NCI-H1092 (cell line): ENCODE measurements at places on chromosomes 4 and X.

DNA sequence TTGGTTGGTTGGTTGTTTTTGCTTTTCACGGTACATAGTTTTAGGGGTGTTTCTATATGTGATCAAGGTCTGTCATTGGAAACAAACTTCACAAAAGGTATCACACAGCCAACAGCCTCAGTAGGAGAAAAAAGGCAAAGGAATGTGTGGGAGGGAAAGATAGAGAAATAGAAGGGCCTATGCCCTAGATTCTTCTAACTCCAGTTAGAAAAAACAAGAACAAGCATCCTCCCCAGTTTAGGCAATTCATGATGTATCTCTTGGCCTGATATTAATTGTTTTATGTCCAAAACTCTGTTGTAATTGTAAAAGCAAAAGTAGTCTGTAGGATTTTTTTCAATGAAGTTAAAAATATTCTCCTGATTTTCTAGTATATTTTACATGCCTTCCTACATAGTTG, 192.4 kb upstream of the EDNRA start:
- no peak for DNase-seq

DNA sequence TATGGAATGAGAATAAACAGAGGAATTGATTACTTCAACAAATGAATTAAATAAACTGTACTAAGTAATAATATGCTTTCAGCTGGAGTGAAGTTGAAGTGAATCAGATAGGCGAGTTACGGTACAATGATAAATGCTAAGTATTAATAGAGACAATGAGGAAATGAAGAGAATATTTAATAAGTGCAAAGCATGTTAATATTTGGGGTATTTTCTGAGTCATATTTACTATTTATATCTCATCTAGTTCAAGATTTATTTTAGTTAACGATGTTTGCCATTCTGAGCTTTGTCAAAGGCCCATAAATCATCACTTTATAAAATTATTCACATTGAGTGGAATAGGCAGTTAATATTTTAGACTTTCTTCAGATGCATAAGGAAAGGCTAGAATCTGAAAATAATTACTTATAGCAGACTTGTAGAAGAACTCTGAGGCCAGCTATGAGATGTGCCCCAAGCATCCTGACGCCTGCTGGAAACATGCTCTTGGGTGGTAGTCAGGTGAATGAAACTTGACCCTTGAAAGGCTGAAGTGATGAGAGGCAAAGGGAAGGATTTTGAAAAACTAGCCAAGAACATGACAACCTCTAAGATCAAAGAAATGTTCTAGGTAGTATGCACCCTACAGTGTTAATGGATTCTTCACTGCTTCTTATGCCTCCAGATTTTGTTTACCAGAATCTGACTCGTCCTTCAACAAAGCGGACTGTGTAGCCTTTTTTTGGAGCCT, 133.8 kb upstream of the STIM2 start:
- no peak for DNase-seq

DNA sequence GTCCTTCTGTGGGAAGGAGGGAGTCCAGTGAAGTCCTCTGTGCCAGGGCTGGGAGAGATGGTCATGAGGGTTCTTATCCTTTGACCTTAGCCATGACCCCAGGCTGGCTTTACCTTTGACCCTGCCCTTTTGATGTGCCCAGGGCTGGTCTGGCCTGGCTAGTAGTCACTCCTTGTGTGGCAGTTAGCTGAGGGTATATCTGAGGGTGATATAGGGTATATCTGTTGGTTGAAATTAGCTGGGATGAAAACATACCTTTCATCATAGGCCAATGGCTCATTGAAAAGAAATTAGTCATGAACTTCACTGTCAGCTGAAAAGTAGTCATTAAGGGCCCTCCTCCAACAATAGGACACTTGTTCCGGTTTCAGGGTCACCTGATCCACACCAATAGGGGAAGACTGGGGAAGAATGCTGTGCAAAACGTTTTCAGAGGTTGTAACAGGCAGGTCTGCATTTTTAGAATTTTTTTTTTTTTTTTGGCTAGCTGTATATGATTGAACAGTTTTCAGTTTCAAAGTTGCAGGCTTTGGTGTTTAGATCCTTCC, 74.6 kb upstream of the STOX2 start:
- DNase-seq: no peak

- no peak for DNase-seq
Observed at GRCh38 chr4:80911458-80911857, 119.0 kb upstream of the BMP3 start.

- no peak for DNase-seq
Observed at GRCh38 chr4:99276417-99276816, 14.4 kb downstream of the ADH1A start.

DNA sequence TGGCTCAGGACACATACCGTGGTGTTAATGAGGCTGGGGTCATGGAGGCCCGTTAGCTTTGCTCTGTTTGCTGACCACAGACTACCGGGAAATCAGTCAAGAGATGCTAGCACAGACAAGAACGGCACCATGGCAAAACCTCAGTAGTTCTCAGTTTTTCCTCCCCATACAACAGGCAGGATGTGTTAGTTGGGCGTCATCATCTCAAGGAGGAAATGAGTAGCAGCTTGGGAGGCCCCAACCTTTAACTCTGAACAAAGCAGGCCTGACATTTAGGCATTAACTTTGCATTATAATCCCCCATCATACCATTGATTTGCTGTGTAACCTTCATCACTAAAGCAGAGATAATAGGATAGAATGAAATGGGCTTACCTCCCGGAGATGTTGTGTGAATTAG, 714.2 kb downstream of the RPA4 start:
- no peak for DNase-seq

- no peak for DNase-seq
Observed at GRCh38 chrX:37759878-37760418, 19.9 kb upstream of the CYBB start.

DNA sequence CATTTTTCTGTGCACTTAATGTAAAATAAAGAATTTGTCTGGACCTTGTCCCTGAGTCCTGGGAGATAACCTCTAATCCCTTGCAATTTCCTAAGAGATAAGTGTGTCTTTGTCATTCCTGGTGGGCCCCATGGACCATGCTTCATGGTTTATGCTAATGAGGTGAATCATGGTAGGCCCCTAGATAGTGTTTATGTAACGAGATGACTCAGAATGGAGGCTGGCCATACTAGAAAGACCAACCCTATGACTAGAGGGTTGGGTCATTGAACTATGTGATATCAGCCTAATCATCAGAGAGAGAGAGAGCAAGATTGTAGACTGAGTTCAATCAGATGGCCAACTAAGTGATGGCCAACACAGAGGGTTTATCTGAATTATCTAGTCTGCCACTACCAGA, 64.2 kb upstream of the NHSL2 start:
- DNase-seq: no peak

- peak; percentile 53 for DNase-seq
Observed at GRCh38 chrX:10620121-10620699, at the start of gene MID1. Gene MID1, minus strand, starts transcription at chrX:10620585. Its CDS starts 53,038 bp downstream, at chrX:10567547.
